ENCODE measurements at places on chromosomes 7 and 10. TPM values are rescaled to one million over a fixed set of nuclear protein-coding genes. Genes with fewer than 3 reads are reported as not detected.

GRCh38 chr10:76168437-76168836 lies 737.0 kb downstream of the LRMDA start:
- peaks cover 13% of the 10 kb centered on the region for H3K27me3 ChIP-seq
- no peak for DNase-seq
- peaks cover under 1% of the 10 kb centered on the region for H3K4me1 ChIP-seq
- H3K27ac ChIP-seq: no peak overlapping the region
- H3K4me3 ChIP-seq: no peak overlapping the region

DNA sequence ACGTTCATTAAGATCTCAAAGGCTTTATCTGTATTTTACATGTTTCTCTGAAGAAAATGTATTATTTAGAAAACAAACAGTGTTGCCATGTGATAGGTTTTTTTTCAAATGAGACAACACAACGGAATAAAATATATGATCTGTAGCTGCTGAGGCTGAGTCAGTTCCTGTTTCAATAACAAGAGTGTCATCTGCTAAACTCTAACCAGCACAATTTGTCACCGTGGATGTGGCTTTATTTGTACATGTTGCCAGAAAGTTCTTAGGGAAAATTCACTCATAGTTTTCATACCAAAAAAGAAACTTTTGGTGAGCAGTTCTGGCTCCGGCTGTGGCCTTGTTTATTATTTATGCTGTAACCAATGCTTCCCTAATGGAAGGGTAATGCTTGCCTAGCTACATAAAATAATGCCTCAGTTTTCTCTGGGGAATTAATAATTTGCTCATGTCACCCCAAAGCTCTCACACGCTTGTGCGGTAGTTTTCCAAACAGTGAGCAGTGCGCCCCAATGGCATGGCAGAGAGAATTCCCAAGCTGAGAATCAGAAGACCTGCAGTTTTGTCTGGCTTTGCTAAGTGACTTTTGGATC lies 20.3 kb upstream of the KLF6 start:
- no peaks in the 10 kb centered on the region for H3K36me3 ChIP-seq
- no peak overlapping the region for H3K4me3 ChIP-seq
- peaks cover 40% of the 10 kb centered on the region for H3K4me1 ChIP-seq

GRCh38 chr10:114239117-114239993 lies at the start of gene VWA2:
Gene VWA2 (plus strand): TSS chr10:114239254. CDS start chr10:114248714, 9,460 bp downstream.
- H3K36me3 ChIP-seq: no peaks in the 10 kb centered on the region
- H3K27me3 ChIP-seq: peaks cover 74% of the 10 kb centered on the region
- H3K4me1 ChIP-seq: peaks cover 12% of the 10 kb centered on the region
- no peak within 1 kb of the TSS for H3K27ac ChIP-seq

- peak overlapping the region; percentile 56 for H3K27ac ChIP-seq
- peaks cover 6% of the 10 kb centered on the region for H3K36me3 ChIP-seq
- no peak overlapping the region for H3K4me3 ChIP-seq
- peaks cover 4% of the 10 kb centered on the region for H3K4me1 ChIP-seq
Measured at GRCh38 chr10:102738692-102739121, 5.0 kb upstream of the WBP1L start.

DNA sequence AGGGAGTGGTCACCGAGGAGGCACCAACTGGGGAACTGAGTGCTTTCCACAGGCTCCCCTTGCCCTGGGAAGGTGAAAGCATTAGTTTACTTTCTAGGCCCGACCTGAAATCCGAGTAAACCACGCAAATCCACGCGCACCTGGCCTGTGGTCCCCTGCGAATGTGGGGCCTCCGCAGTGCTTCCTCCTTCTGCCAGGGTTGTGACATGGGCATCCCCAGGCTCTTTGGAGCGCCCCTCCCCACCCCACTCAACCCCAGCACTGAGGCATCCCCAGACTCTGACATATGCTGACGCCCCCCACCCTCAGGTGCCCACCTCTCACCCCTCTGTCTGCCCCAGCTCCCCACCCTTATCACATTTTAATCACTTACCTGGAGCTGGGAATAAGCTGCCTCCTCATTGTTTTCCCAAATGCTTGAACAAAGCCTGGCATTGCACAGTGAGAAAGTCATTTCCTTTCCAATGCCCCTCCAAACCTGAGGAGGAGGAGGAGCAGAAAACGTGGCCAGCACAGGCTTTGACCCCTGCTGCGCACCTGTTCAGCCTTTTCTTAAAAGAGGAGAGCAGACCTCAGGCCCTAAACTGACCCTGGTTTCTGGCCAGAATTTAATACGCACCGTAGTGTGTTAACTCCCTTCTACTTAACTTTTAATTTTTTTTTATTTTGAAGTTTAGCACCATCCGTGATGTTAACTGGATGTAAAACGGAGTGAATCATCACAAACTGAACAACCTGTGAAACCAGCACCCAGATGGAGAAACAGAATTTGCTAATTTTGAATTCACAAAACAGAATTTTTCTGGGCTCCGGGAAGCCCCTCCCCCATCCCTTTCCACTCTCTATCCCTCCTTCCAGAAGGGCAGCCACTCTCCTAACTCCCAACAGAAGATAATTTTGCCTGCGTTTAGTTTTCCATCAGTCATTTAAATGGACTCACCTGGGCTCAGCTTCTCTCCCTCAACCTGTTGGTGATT lies 129.4 kb downstream of the WDR11 start:
- no peak for DNase-seq
- peak overlapping the region; percentile 87 for H3K27ac ChIP-seq
- H3K36me3 ChIP-seq: peaks cover 7% of the 10 kb centered on the region
- peaks cover 70% of the 10 kb centered on the region for H3K4me1 ChIP-seq
- peak overlapping the region; percentile 31 for H3K4me3 ChIP-seq
- H3K27me3 ChIP-seq: no peaks in the 10 kb centered on the region

DNA sequence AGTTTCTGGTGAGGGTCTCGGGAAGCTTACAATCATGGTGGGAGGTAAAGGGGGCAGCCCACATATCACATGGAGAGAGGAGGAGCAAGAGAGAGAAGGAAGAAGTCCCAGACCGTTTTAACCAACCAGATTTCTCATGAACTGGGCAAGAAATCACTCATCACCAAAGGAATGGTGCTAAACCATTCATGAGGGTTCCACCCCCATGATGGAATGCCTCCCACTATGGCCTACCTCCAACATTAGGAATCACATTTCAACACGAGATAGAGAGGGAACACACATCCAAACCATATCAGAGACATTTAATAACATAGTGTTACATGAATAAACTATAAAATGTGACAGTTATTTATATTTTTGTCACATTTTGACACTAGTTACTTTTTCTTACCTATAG lies 214.8 kb upstream of the MAGI2 start:
- no peak for DNase-seq
- H3K4me1 ChIP-seq: peaks cover 15% of the 10 kb centered on the region
- no peak overlapping the region for H3K4me3 ChIP-seq
- no peaks in the 10 kb centered on the region for H3K27me3 ChIP-seq

GRCh38 chr7:42617806-42618457 lies 293.9 kb downstream of the C7orf25 start:
- peak overlapping the region; percentile 27 for H3K27ac ChIP-seq
- no peak overlapping the region for H3K4me3 ChIP-seq
- H3K27me3 ChIP-seq: no peaks in the 10 kb centered on the region
- no peak for DNase-seq

DNA sequence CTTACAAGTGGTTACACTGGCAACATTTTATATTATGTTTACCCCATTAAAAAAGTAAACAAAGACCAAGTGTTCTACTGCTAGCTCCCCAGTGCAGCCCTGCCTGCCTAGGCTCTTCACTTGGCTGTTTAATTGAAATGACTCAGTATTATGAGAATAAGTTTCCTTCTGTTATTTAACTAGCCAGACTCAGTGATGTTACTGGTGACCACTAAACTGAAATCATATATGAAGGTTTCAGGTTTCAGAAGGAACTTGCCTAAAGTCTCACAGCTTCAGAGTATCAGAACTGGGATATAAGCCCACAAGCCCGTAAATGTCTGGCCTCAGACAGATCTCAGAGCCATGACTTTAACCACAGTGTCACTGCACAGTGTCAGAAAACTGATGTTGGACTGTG lies 66.8 kb upstream of the EXOC4 start:
- H3K27ac ChIP-seq: no peak overlapping the region
- no peaks in the 10 kb centered on the region for H3K36me3 ChIP-seq
- no peaks in the 10 kb centered on the region for H3K4me1 ChIP-seq

- no peak for DNase-seq
- no peaks in the 10 kb centered on the region for H3K27me3 ChIP-seq
- peaks cover 16% of the 10 kb centered on the region for H3K4me1 ChIP-seq
- no peak overlapping the region for H3K27ac ChIP-seq
Measured at GRCh38 chr10:110268442-110268841, 36.3 kb downstream of the SMNDC1 start.

- peaks cover 60% of the 10 kb centered on the region for H3K27me3 ChIP-seq
- no peak overlapping the region for H3K27ac ChIP-seq
- no peaks in the 10 kb centered on the region for H3K4me1 ChIP-seq
- no peaks in the 10 kb centered on the region for H3K36me3 ChIP-seq
- DNase-seq: no peak
Measured at GRCh38 chr7:45155941-45156340, 1.6 kb upstream of the RAMP3 start.

- peak overlapping the region; percentile 54 for H3K27ac ChIP-seq
- DNase-seq: no peak
- H3K27me3 ChIP-seq: no peaks in the 10 kb centered on the region
- H3K4me1 ChIP-seq: peaks cover 26% of the 10 kb centered on the region
Measured at GRCh38 chr10:124955243-124955642, 13.3 kb downstream of the ZRANB1 start.

Gene DPP6
- 0.18 TPM for total RNA-seq

Gene MACROH2A2
- total RNA-seq: 125 TPM

Gene VOPP1
- total RNA-seq: 43.1 TPM

Gene SPRN
- total RNA-seq: 0.50 TPM

Gene COL28A1
- total RNA-seq: 1.8 TPM
